ENCODE measurements at places on chromosomes 6 and 20.

DNA sequence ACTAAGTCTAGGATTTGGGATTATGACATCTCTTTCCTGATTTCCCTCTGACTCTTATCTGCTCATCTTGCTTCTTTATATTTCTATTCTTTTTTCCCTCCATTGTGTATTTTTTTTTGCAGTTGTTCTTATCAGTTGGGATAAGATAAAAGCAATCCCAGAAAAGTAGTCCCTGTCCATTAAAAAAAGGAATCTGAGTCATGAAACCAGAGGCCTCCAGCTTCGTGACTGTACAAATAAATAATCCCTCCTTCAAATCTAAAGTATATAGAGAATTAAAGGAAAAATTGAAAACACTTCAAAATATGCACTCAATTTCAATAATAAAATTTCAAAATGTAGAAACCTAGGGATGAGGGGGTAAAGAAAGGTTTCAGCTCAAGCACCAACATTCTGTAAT, 317.8 kb upstream of the NT5E start:
- DNase-seq, result no peak

GRCh38 chr6:128303870-128304269, 216.5 kb downstream of the PTPRK start:
- no peak for DNase-seq

- no peak for DNase-seq
Observed at GRCh38 chr20:35299780-35300179, 7.6 kb upstream of the FAM83C start.

- DNase-seq, result no peak
Observed at GRCh38 chr6:131107151-131107550, 28.1 kb upstream of the AKAP7 start.

GRCh38 chr20:50020288-50020687, 37.5 kb downstream of the SNAI1 start:
- DNase-seq, result peak; percentile 50

DNA sequence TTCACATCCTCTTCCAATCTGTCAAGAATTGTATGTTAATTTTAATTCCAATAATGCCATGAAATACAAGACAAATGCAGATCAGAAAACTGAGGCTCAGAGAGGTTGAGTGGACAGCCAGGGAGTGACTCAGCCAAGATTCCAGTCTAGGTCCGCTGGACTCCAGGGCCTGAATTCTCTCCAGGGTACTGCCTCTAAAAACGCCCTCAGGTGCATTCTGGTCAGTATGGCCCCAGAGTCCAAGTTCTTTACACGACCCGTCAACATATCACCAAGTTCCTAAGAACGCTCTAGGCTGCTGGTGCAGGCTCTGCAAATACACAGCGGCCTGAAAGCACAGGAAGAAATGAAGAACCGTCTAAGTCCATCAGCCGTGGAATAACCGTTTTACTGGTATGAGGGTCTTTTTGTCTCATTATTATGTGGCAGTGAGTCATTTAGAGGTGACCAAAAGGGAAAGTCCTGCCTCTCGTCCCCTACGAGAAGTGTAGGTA, 709 bp upstream of the ASXL1 start:
- no peak for DNase-seq

GRCh38 chr20:38437796-38438195, 2.7 kb upstream of the SNHG17 start:
- DNase-seq, result no peak

DNA sequence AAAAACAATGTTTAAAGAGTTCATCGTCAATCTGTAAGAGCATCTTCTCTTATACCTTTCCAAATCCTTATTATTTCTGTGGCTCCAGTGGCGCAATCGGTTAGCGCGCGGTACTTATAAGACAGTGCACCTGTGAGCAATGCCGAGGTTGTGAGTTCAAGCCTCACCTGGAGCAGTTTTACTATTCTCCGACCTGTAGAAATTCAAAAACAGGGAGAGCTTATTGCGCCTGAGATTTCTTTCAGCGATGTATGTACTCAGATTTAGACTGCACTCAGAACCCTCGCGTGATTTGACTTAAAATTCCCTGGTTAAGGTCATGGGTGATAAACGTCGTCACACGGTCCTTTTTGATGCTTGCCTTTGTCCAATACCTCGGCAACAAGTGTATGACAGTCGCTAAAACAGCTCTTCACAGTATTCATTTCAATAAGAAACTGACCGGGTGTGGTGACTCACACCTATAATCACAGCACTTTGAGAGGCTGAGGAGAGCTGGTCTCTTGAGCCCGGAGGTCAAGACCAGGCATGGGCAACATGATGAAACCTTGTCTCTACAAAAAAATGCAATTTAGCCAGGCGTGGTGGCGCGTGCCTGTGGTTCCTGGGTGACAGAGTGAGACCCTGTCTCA, 11.9 kb downstream of the GPX5 start:
- DNase-seq, result peak; percentile 72

DNA sequence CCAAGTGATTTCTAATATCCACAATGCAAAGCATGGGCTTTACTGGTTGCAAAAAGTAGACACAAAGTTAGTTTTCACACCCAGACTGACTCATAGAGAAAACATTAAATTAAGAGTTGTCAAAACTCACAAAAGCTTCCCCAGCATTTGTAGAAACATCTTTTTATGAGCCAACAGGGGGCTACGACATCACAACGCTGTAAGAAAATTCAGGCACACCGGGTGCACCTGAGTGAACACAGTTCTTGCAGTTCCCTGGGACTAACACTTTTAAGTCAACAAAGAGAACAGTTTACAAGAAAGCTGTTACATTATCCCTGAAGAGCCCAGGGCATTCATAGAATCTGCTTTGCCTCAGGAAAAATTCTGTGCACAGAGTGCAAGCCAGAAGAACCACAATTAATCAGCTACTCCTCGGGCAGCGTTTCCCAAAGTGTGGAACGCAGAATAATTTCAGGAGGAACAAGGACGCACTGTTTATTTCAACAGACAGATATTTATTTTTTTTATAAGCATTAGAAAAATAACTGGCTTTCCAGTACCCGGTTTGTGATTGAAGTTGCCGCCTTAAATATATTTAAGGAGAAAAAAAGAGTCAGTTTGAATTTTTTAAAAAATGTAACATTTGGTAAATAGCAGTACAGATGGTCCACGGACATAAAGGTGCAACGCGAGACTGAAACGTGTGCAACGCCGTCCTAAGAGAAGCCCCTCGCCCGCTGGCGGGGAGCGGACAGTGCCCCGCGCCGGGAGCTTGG, 1.2 kb downstream of the NCOA5 start:
- peak; percentile 35 for DNase-seq

GRCh38 chr6:89975991-89976693, 81.9 kb downstream of the GJA10 start:
- no peak for DNase-seq

GRCh38 chr6:79438030-79438429, 99.2 kb downstream of the LCA5 start:
- no peak for DNase-seq

DNA sequence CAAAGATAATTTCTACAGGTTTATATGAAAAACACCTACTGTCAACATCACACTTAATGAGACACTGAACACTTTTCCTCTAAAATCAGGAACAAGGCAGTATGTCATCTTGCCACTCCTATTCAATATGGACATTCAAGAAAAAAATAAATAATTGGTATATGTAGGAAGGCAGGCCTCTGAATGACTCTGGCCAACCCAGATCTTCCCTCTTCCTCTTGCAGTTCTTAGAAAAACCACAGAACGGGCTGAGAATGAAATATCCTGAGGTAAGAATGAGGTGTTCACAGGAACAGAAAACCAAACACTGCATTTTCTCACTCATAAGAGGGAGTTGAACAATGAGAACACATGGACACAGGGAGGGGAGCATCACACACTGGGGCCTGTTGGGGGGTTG, 1207.2 kb upstream of the CITED2 start:
- DNase-seq, result peak; percentile 78

- peak; percentile 85 for DNase-seq
Observed at GRCh38 chr6:158849899-158850806, 31.0 kb upstream of the EZR start.

DNA sequence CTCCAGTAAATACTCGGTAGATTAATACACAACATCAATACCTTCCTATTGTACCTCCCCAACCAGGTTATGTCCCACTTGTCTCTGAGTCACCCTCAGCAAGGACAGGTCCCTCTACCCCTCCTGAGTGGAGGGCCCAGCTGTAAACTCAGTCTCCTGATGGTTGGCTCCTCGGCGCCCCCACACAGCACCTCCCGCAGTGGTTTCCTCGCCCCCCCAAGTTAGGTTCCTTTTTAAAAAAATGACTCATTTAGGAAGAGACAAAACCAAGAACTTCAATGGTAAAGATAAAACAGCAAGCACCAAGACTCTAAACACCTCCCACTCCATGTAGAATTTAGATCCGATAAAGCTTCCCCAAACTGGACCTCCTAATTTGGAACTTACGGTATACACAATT, 83.5 kb downstream of the TRERF1 start:
- DNase-seq, result peak; percentile 86
